Heart right ventricle (tissue), 16 donors: ENCODE measurements at places on chromosomes 2 and 18. TPM values are rescaled to one million over a fixed set of nuclear protein-coding genes. Genes with fewer than 3 reads are reported as not detected.

GRCh38 chr18:64100116-64100922, 48.6 kb downstream of the LINC00305 start:
- DNase-seq, result no peak

DNA sequence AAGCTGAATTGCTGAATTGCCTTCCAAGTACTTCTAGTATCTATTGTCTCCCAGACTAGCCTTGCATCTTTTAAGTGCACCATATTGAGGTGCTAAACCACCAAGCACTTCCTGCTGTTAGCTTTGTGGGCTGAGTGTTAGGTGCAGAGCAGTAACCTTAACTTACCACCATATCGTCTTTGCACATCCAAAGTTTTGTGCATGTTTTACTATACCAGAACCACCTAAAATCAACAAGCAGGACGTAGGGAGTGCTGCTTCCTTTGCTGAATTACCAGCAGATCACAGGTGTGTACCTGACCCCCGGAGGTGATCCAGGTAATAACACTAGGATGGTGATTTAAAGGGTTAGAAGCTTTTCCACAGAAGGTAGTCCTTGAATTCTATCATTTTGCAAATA, 359.9 kb upstream of the HNRNPA3 start:
- DNase-seq, result no peak

- DNase-seq, result no peak
Measured at GRCh38 chr2:151204756-151205155, 56.9 kb downstream of the RBM43 start.

GRCh38 chr2:170221317-170222288, 43.7 kb downstream of the MYO3B start:
- DNase-seq, result no peak

- DNase-seq, result no peak
Measured at GRCh38 chr2:61275575-61276184, 113.7 kb downstream of the C2orf74 start.

DNA sequence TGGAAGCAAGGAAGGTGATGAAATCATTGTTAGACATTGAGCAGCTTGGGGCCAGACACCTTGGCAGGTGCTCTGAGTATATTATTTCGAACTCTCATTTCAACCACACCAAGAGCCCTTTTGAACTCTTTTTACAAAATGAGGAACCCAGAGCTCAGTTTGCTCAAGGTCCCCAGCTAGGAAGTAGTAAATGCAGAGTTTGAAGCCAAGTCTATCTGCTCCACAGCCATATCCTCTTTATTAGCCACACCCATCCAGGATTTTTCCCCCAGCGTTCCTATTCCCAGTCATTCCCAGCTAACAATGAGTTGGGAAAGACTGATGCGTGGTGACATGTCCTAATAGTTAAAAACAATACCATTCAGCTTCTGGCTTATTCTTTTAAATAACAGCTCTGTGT, 40.2 kb downstream of the SEMA4F start:
- DNase-seq, result no peak

DNA sequence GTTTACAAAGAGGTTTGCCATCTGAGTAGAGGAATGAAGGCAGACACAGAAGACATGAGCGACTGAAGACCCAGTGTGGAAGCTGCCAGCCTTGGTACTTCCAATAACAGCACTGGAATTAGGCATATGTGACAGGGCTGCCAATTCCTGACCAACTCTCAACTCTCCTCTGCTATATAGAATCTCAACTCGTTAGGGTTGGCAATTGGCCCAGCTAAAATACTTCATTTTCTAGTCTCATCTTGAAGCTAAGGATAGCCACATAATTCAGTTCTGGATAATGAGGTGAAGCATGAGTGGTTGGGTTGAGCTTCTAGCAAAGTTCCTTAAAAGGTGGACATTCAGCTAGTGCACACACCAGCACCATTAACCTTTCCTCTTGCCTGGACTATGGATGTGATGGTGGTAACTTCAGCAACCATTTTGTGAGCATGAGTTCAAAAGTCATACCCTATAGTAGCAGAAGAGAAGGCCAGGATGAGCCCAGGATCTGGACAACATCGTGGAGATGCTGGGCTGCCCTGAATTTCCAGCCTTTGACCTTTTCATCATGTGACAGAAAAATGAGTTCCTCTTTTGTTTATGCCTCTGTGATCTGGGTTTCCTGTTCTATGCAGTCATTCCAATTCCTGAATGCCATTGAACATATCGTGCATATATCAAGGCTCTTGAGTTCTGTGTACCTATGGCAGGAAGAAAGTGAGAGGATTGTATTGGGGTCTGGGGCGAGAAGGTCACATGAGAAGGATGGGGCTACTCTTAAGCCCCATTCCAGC, 68.1 kb upstream of the HAAO start:
- no peak for DNase-seq

GRCh38 chr2:207233731-207234130, 68.0 kb upstream of the KLF7 start:
- DNase-seq, result no peak

GRCh38 chr2:174699993-174700766, 64.1 kb downstream of the CHRNA1 start:
- DNase-seq, result peak; percentile 25

GRCh38 chr2:25151718-25152117, 16.7 kb downstream of the POMC start:
- DNase-seq, result no peak

DNA sequence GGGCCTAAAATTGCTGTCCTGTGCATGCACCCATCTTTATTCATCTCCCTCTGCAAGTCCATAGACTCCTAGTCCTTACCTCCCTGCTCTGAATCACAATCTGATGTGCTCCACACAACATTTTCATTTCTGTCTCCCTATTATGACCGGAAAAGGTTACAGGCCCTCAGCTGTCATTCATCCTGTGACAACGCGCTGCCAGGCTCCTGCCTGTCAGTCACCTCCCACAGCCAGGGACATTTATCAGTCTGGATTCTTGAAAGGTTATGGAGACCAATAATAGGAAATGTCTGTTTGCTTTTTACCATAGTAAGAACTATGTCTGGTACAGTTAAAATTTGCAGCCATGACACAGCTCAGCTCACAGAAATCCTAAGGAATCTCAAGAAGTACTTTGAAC, 197.1 kb downstream of the RDH14 start:
- DNase-seq, result no peak

DNA sequence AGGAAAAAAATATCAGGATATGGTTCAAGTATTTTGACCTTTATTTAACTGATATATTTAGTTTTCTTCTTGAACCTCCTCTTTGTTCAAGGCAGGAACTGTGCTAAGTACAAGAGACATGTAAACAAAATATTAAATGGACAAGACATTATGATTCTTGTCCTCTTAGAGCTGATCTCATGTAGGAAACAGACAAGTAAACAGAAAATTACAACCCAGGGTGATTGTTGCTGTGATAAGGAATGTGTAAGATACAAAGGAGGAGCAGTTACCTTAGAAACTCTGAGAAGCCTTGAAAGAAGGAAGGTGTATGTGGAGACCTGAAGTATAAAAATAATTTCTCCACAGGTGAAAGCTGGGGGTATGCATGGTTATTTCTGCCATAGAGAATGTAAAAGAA, 12.9 kb downstream of the RBM45 start:
- DNase-seq, result no peak

DNA sequence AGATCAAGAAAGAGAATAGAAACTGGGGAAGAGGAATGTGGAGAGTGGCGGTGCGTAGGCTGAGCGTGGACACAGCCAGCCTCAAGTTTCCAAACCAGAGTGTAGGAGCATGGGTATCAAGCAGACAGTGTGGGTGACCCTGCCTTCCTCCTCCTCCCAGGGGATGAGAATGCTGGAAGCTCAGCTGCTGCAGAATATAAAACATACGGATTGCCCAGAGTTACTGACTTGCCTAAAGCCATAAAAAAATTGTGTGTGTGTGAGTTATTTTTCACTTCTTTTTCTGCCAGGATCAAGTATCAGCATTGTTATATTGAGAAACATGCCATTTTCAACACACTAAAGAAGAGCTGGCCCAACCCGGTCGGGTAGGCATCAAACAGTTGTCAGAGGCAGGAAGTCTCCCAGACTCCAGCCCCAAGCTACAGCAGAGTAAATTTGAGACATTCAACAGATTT, 333.3 kb upstream of the ACVR2A start:
- DNase-seq, result peak; percentile 25

- no peak for DNase-seq
Measured at GRCh38 chr2:105821428-105822125, 76.9 kb downstream of the NCK2 start.

GRCh38 chr2:101533561-101534148, 58.7 kb upstream of the RFX8 start:
- peak; percentile 32 for DNase-seq

- no peak for DNase-seq
Measured at GRCh38 chr18:386994-387393, 113.5 kb downstream of the COLEC12 start.

GRCh38 chr2:23204685-23205242, 180.2 kb upstream of the KLHL29 start:
- no peak for DNase-seq

GRCh38 chr2:241620419-241620769, 16.6 kb downstream of the THAP4 start:
- DNase-seq, result no peak

DNA sequence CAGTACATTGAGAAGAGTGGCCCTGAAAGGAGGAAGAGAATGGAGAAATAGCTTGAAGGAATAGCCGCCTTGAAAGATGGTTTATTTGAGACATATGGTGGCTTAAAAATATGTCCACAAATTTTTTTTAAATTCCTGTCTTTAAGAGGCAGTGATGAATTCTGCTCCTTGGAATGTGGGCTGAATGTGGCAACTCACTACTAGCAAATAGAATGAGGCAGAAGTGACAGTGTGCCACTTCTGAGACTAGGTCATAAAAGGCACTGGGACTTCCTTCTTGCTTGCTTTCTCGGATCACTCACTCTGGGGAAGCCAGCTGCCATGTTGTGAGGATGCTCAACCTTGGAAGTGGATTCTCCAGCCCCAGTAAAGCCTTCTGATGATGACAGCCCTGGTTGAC, 67.0 kb downstream of the FAM161A start:
- no peak for DNase-seq

- no peak for DNase-seq
Measured at GRCh38 chr2:168697668-168698121, 104.7 kb upstream of the NOSTRIN start.

GRCh38 chr2:203002054-203002821, 12.4 kb upstream of the NBEAL1 start:
- DNase-seq, result no peak

Gene TDRD15
- not detected for polyA plus RNA-seq

Gene RGPD3
- polyA plus RNA-seq, result 0.06 TPM

Gene ASAP2
- polyA plus RNA-seq, result 5.4 TPM

Gene SLC8A1
- 11.1 TPM for polyA plus RNA-seq

Gene CHN1
- polyA plus RNA-seq, result 7.1 TPM

Gene SPHKAP
- 4.7 TPM for polyA plus RNA-seq

Gene TTC27
- 9.6 TPM for polyA plus RNA-seq
